Hematopoietic multipotent progenitor cell treated with erythropoietin and hydrocortisone succinate and interleukin-3 and kit ligand, for 4 days (in vitro differentiated cells): ENCODE measurements at places on chromosomes 4 and X.

DNA sequence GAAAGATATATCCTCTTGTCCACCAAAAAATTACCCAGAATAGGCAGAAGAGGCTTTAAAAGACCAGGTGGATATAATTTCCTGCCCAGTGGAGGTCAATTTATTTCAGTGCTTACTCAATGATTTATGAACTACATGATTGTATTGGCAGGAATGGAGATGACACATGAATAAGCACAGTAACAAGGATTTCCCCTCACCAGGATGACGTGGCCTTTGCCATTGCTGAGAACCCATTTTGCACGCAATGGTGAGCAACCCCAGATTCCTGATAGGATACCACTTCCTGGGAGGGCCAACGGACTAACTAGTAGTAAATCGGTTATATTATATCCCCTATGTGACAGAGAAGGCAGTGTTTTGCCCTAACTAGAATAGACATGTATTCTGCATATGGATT is 11.6 kb upstream of the TTC29 start:
- no peak for DNase-seq

- DNase-seq: no peak
Measured at GRCh38 chrX:101482296-101482695, 3.0 kb upstream of the ARMCX4 start.

DNA sequence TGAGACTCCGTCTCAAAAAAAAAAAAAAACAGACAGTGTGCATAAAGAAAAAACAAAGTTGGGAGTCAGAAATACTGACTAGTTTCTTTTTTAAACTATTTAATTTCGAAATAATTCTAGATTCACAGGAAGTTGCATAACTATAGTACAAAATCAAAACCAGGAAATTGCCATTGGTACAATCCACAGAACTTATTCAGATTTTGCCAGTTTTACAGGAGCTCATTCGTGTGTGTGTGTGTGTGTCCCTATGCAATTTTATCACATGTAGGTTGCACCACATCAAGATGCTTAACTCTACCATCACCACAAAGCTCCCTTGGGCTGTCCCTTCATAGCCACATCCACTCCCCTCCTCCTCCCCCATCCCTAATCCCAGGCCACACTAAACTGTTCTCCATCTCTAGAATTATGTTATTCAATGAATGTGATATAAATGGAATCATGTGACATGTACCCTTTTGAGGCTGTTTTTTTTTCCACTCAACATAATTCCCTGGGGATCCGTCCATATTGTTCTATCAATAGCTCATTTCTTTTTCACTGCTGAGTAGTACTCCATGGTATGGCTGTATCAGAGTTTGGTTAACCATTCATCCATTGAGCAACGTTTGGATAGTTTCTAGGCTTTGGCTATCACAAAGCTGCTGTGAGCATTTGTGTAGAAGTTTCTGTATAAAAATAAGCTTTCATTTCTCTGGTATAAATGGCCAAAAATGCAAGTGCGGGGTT is 16.3 kb upstream of the DDX3X start:
- peak; percentile 38 for DNase-seq

GRCh38 chr4:121098266-121098665 is 25.9 kb upstream of the NDNF start:
- peak; percentile 78 for DNase-seq

- DNase-seq: no peak
Measured at GRCh38 chr4:131547506-131547981, 1601.5 kb upstream of the PCDH10 start.

- peak; percentile 63 for DNase-seq
Measured at GRCh38 chrX:53262918-53263394, 18.4 kb downstream of the IQSEC2 start.

GRCh38 chrX:138929926-138930582 is 218.5 kb upstream of the FGF13 start:
- peak; percentile 85 for DNase-seq

DNA sequence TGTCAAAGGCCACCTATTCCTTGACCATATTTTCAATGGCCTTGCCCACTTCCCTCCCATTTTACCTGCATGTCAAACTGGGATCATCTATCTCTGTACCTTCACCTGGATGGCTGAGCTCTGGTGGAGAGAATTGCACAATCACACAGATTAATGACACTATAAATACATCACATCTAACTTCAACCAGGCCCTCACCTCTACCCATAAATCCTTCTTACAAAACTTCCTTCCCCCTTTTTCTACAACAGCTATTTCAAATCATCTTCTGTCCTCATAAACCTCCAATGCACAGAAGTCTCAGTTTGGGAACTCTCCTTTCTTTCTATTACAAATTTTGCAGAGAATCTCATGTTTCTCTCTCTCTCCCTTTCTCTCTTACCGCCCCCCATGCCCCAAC is 9.2 kb downstream of the PALLD start:
- DNase-seq: no peak

GRCh38 chr4:74263551-74263950 is 44.7 kb upstream of the EPGN start:
- DNase-seq: no peak

DNA sequence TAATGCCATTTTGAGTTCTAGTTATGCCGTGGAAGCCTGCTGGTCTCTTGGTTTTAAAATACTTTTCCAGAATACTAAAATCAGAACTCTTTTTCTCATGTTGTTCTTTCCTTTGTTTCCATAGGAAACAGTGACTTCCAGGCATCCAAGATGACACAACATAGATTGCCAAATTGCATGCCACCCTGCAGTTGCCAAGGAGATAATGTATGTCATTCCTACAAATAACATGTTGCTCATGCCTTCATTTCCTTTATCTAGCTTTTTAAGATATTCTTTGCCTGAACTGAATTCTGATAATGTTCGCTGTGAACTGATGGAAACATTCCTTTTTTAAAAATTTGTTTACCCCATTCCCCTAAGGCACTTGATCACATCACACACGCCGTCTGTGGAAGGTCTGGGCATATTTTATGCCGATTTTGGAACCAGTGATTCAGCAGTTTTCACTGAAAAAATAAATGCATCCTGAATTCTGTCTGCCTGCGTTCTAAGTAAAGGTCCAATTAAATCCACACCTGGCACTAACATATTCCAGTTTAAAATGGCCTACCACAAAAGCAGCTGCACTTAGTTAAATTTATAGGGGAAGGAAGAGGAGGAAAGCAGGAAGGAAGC is 38.0 kb upstream of the COX7B2 start:
- no peak for DNase-seq

DNA sequence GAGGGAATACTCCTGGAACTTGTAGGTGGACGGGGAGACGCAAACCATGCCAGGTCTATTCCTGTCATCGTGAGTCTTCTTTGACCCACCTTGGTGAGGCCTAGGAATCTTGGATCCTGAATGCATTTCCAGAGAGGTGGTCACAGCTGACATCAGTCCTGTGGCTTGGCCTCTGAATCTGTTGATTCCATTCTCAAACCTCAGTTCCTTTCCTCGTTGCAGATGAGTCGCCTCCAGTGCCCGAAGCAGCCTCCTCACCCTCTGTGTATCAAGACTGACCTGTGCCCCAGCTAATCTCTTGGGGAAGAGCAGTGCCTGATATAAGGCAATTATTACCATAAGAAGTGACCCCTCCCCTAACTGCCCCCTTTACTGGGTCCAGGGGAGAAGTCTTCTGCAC is 118.1 kb downstream of the SMIM20 start:
- no peak for DNase-seq

DNA sequence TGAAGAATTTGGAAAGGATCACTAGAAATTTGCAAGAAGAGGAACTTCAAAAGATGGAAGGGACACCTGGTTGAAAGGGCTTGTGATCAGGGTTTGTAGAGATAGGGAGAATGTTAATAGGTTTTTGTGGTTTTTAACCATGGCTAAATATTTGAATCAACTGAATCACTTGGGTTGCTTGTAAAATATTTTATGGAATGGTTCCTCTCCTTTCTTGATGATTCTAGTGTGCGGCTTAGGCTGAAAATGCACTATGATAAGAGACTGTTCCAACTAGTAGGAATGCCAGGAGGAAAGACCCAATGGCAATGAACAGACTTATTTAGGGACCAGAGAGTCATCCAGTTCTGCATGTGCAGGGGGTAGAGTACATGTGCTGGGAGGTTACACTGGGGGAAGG is 408.2 kb downstream of the ARHGAP24 start:
- no peak for DNase-seq

GRCh38 chr4:173189117-173189693 is 20.6 kb downstream of the GALNT7 start:
- no peak for DNase-seq

- DNase-seq: peak; percentile 54
Measured at GRCh38 chr4:105014635-105015034, 132.0 kb upstream of the TET2 start.

GRCh38 chrX:133350751-133351150 is 64.5 kb downstream of the GPC4 start:
- peak; percentile 4 for DNase-seq

DNA sequence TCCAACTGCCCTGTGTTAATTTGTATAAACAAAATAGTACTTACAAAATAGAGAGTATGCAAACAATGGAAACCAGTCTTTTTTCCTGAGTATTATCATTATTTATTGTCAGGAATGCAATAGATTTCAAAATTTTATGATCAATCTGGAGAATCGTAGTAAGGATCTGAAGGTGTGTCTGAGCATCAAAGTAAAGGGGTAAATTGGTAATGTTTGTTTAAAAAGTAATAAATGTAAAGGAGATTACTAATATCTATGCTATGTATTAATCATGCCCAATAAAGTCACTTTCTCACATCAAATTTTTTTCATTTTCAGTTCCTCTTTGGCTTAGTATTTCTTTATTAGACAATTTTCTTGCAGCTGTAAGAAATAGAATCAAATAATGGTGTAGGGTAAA is 1507.1 kb upstream of the PCDH7 start:
- no peak for DNase-seq

DNA sequence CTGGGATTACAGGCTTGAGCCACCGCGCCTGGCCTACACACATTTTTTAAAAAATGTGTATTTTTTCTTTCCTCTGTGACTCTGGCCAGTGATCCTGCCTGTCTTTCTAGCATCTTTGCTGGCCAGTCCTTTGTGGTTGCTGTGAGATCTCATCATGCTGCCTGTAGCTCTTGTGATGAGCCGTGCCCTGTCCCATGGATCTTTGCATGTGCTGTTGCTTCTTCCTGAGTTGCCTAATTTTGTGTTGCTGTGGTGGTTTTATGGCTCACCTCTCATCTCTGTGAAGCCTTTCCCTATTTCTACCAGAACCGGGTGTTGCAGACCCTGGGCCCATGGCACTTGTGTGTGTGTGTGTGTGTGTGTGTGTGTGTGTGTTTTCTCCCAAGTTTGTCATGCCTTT is 8.3 kb downstream of the NSD2 start:
- peak; percentile 61 for DNase-seq

GRCh38 chrX:135973025-135973547 is 702 bp downstream of the MMGT1 start:
- DNase-seq: peak; percentile 29

DNA sequence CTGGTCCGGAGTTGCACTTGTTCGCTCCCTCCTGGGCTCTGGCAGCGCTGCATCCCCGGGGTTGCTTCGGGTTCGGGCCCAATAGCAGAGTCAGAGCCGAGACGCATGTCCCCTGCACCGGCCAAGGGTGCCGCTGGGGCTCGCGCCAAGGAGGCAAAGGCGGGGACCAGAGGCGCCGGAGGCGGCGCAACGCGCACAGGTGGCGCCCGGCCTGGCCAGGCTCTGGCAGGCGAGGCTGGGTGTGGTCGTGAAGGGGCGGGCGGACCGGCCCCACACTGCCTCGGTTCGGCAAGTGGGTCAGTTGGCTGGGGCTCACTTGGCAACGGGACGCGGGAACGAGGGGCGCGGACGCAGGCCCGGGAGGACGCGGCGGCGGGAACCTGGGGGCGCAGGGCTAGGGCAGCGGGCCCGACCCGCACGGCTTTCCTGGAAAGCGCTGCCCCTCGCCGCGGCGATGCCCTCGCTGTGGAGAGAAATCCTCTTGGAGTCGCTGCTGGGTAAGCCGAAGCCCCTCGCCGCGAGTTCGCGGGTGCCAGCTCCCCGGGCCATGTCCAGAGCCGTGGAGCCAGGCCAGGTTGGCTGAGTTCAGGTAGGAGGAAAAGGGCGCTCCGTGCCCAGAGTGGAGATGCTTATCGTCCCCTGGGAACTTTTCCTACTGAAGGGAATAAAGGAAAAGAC is at the start of gene CWH43:
Gene CWH43 (plus strand): TSS at position 300 of the 678 bp plus-strand sequence. CDS start 155 bp downstream, at position 455.
- DNase-seq: peak; percentile 17

DNA sequence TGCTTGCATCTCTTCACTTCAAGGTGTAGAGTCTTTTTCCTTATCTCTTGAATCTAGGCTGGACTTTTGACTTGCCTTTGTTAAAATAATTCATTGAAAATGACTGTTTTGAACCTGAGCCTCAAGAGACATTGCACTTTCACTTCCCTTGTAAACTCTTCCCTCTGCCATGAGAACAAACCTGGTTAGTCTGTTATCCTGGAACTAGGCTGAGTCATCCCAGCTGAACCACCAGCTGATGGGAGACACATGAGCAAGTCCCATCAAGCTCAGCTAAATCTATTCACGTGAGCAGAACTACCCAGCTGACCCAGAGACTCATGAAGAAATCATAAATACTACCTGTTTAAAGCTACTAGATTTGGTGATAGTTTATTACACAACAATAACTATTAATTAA is 202.3 kb upstream of the CENPE start:
- no peak for DNase-seq

DNA sequence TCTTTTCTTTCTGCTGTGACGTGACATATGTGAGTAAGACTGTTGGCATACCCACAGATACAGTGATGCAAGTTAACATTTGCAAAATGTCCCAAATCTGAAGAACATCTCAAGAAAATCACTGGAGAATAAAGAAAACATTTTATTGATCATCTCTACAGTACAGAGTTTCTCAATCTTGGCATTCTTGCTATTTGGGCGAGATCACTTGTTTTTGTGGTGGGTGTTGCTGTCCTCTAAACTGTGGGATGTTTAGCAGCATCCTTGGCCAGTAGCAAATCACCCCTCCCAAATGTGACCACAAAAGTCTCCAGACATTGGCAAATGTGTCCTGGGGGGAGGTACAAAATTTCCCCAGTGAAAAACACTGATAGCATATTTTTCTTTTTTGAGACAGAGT is 28.8 kb downstream of the AMELX start:
- peak; percentile 48 for DNase-seq

GRCh38 chrX:12906046-12906761 is at the start of gene TLR8:
TLR8 (plus strand) TSS chrX:12906620; CDS start chrX:12906707, 87 bp downstream.
- no peak for DNase-seq

- peak; percentile 28 for DNase-seq
Measured at GRCh38 chrX:102745857-102746584, 25.5 kb downstream of the GPRASP3 start.

- DNase-seq: no peak
Measured at GRCh38 chrX:14290335-14290734, 239.0 kb upstream of the GLRA2 start.

DNA sequence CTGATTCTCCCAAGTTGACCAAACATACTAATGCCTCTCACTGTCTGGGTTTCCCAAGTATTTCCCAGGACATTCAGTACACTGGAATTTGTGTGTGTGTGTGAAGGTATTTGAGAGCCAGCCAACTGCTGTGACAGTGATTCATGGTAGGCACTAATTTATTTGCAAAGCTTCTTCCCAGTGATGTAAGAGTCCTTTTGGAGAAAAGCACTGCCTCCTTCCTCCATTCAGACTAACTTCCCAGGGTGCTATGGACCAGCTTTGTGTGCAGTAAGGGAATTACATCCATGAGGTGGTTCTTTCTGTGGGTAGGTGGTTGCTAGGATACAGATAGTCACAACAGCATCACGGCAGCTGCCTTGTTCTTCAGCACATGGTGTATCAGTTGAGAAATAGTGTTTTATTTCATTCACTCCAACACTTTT is 8.7 kb downstream of the EGF start:
- DNase-seq: no peak
